ENCODE measurements at places on chromosomes 3 and 15.

DNA sequence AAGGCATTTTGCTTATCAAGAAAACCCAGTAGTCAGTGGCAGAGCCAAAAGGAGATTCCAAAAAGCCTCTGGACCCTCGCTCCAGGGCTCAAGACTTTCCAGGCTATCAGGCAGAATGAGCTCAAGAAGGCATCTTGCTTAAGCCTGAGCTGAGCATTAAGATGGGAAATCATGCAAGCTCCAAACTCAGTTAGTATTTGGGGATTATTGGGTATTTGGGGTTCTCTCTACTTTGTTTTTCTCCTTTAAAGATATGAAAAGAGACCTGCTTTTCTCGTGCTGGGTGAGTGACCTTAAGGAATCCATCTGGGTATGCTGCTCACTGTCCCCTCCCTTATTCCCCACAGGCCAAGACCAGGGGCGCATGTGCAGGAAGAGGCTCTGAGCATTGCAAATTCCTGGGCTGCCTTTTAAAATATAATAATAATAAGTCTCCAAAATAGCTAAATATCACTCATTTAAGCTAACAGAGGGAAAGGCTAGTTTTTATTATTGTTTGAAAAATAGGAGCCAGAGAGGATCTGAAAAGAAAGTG is 75.4 kb upstream of the HACD2 start:
- DNase-seq, result no peak

DNA sequence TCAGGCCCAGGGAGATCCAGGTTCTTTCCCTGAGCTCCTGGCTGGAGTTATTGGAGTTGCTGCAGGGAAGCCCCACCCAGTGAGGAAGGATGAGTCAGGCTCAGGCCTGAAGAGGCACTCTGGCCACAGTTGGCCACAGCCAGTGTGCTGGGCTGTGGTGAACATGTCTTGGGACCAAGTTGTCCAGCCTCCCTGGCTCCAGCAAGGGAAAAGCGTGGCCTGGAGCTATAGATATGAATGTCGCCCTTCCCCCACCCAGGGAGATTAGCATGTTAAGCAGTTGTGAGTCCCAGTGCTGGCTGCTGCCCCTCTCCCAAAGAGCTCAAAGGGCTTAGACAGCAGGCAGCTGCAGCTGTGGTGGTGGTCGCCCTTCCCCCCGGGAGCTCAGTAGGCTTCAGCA is 963.2 kb downstream of the ROBO2 start:
- DNase-seq, result no peak

DNA sequence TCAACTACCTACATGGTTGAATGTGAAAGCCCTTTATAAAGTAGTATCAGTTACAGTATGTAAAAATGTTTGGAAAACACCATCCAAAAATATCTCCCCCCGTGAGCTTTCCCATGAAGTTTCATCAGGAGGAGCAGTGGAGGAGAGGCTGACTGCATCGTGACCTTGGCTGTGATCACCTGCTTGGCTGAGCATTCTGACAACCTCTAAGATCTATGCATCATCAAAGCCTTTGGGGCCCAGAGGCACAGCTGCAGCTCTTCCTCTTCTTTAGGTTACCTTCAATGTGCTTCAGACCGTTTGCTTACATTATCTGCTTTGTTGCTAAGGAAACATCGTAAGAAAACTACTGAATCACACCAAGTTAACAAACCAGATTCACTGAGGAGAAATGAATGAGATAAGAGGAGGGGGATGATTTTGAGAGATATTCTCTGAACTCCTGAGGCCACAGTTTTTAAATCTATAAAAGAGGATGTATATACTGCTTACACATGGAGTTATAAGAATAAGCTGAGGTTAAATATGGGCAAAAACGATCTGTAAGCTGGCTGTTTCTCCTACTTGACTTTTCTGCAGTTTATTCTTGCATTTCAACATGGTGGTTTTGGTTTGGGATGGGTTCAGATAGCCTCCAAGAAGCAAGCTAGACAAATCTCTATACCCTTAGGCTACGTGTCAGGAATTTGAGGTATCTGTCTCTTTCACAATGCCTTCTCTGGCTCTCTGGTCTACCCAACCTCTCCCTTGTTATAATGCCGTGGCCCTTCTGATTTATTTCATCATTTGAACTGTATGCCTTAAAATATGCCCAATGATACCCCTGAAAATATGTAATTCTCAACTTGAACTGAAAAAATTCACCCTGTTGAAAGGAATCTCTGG is 4.0 kb downstream of the GCSAM start:
- no peak for DNase-seq

DNA sequence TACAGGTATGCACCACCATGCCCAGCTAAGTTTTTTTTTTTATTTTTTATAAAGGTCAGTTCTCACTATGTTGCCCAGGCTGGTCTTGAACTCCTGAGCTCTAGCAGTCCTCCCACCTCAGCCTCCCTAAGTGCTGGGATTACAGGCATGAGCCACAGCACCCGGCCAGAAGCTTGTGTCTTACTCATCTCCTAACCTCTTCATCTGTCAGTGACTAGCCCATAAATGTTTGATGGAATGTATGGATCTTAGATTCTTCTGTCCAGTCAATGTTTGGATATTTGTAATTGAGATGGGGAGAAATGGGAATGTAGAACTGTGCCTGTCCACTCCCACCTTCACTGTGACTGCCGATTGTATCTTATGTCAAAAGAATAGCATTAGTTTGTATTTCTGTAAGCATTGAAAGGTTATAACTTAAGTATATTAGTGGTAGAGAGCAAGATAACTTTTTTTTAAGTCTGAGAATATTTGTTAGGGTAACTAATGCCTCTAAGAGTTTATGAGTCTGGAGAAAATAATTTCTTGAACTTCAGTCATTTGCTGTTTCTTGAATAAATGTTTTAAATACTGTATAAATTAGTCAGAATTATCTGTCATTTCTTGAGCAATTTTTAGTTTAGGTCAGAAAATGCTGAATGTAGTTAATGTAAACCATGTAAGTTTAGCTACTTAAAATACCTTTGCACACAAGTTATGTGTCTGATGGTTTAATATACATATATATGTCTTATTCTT is 215.3 kb upstream of the CGNL1 start:
- DNase-seq, result no peak

DNA sequence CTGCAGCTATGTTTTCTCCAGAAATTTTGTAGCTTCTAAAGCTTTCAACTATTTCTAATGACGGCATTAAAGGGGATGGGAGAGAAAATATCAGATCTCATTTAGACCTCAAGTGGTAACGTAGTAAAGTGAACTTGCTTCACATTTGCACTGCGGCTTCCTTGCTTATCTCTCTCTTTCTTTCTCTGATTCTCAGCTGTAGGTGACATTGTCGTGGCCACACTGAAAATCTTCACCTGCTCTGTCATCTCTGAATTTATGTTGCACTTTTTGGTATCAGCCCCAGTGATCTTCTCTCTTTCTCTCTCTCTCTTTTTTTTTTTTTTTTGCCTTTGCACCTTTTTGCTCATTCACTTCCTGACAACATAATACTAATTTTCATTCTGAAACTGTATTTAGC is 254.1 kb upstream of the SATB1 start:
- DNase-seq, result no peak

DNA sequence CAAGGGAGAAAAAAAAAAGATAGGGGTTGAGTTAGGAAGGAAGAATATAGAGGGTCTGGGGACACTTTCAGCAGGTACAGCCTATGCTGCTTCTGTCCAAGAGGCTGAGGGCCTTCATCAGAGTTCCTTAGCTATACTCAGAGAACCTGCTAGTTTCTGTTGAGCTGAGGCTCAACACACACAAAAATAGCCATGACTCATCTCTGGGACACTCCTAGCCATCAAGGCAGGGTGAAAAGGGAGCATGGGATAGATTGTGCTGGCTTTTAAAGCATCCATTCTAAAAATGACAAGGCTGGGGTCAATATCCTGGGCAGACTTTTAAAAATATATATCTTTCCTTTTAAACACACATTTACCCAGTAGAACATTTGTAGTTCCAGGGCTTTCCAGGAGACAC is 2.8 kb upstream of the RTP2 start:
- no peak for DNase-seq

DNA sequence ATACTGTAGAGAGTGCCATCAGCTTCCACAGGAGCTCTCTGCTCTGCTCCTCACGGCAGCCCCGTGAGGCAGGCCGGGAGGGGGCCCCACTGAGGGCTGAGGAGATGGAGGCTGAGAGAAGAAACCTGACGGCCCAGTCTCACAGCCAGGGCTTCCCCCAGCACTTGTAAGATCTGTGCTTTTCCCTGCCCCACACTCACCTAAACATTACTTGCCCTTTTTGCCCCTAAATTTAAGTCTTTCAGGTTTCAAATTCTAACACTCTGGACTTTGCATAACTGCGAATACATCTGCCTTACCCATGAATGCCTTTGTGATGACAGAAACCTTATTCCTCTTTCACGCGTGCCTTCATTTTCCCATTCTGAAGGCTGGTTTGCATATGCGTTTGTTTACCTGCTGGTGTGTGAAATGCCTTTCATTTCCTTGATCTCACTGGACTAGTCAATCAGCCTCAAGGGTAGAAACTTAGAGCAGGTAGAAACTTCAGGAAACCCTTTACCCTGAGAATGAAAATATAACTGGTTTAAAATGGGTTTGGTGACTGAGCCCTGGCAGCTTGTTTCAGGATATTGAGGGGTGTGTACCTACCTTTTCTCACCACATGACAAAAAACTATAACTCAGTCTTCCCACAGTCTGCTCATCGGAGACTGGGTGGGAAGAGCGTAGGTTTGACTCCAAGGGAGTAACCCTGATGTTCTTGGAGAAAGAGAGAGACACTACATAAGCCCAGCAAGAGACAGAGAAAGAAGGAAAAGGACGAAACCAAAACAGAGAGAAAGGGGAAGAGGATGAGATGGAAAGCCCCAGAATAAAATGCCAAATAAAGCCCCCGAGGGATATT is 20.1 kb downstream of the SLC12A8 start:
- no peak for DNase-seq

DNA sequence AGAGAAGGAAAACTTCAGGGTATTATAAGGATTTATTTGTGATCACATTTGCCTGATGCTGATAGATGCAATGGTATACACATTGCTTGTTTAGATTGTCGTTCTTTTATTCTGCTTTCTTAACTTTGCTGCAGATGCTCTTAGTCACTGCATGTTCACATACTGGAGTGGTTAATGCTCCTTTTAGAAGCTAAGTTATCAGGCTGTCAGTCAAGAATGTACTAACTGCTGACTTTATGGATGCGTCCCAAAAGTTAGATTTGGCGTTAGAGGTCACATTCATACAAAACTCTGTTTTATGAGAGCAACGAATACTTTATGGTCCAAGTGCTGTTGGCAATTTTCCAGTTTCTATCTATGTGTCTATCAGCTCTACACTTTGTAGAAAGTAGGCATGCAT is 160.7 kb downstream of the BBX start:
- no peak for DNase-seq

GRCh38 chr3:161796312-161796711 is 299.7 kb downstream of the OTOL1 start:
- DNase-seq, result no peak

GRCh38 chr15:23416349-23417276 is 30.4 kb downstream of the GOLGA6L2 start:
- DNase-seq, result no peak

- DNase-seq, result no peak
Measured at GRCh38 chr3:187456250-187456649, 88.1 kb downstream of the RTP4 start.

DNA sequence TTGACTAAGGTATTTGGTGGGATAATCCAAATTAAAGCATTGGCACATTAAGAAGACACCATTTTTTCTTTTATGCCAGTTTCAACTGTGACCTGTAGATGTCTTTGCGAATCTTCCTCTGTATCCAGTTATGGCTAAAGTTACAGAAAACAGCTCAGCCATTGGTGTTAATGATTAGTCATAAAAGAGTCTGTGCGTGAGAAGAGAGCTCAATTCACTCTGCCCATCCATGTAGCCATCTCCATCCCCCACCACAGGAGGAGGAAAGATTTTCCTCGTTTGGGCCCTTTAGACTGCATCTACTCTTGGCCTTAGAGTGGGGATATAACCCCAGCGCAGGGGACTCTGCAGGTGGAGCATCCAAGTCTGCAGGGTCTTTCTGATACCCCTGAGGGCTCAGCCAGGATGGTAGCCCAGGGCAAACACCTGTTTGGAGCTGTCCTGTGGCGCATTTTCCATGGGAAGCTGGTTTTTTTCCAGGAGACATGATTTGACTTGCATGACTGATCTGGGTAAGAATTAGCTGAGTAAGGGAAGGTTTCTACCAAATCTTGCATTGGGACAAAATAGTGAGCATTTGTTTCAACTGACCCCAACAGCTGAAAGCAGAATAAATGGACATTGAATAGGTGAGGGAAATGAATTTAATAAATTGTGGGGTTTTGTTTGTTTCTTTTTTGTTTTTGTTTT is 29.5 kb downstream of the NANOGP8 start:
- DNase-seq, result no peak

GRCh38 chr15:66675446-66675845 is 26.6 kb upstream of the SMAD6 start:
- no peak for DNase-seq

DNA sequence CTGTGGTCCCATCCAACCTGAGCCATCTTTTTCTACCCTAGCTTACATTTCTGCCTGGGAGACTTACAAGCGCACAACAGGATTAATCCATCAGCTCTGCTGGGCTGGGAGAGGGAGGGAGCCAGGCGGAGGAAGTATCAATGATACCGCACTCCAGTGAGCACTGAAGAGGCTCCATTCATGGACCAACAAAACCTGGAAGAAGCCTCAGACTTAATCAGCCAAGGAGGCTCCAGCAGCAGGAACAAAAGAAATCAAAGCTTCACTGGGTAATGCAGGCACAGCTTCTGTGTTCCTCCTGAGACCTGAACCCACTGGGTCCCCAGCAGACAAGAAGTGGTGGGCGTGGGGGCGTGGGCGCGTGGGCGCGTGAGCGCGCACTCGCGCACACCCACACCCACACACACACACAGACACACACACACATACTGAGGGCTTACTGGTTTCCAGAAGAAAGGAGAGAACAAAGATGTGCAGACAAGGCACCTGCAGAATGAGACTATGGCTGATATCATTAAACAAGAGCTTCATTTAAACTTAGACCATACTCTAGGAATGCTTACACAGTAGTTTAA is 87.0 kb upstream of the BOC start:
- peak; percentile 7 for DNase-seq

DNA sequence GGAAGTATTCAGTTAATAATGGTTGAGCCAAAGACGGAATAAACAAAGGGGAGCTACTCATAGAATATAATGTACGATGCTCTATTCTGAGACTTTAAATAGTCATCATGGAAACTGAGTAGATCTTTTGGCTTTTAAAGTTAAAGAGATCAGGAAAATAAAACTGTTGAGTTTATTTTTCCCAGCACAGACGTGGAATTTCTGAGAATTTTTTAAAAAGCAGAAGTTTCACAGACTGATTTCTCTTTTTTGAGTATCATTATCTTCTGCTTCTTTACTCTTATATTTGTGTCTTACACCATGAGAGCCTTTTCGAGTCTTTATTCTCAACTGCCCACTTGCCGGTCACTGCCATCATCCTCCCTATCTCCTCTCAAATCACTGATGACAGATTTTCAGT is 13.2 kb downstream of the P2RY14 start:
- DNase-seq, result no peak

GRCh38 chr15:22978691-22979237 is 1.4 kb downstream of the CYFIP1 start:
- DNase-seq, result no peak

- no peak for DNase-seq
Measured at GRCh38 chr3:113354307-113354706, 87.0 kb downstream of the CFAP44 start.
